Stimulated activated CD4-positive, alpha-beta T cell treated with anti-CD3 and anti-CD28 coated beads, Interleukin-1b, Interleukin-23, amount 100 ng/mL, for 48 hours (primary cell): ENCODE measurements at places on chromosomes 6 and 20.

DNA sequence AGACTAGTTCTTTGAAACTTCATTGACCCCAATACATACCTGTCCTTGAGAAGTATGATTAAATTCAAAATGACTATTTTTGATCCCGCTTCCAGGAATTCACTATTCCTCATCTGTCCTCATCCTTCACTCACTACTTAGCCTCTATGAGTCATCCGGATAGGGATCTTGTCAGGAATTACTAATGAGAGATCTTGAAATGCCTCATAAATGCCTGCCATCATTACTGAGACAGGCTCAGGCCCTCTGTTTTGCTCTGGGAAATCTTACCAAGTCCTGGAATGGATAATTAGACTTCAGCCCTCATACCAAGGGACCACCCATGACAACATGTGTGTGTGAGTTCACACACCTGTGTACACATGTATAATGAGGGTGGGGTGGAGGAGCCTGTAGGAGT lies 2.8 kb upstream of the CYP24A1 start:
- no peak for DNase-seq

DNA sequence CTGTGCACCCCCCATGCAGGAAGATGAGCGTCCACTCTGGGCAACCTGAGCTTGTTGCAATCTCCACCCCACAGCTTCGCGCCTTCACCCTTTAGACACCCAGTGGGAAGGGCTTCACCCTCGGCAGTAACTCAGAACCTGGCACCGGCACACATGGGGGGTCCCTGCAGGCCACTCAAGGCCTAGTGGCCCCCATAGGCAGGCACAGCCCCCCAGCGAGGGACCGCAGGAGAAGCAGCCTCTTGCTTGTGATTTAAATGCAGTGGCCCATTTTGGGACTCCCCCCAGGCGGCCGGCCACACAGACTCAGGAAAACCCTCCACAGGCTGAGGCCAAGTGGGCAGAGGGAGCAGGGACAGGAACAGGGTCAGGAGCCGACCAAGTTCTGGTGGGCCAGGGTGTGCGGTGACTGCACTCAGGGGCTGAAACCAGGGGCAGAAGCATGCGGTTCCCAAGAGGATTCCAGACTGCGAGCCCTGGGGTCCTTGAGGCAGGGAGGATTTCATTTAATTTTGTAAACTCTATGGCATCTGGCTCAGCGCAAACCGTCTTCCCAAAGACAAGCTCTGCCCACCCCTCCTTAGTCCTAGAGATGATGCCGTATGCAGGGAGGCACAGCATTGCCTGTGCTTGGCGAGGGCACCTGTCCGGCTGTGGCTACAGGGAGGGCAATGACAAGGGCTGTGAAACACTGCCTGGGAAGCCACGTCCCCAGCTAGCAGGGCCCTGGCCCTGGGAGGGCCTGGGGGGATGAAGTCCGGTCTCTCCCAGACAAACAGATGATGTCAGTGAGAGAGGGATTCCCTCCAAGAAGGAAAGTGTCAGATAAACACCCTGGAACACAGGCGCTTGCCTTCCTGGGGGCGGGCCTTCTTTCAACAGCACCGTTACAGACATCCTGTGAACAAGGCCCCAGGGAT lies 52.9 kb upstream of the GPR31 start:
- DNase-seq, result no peak

- no peak for DNase-seq
Observed at GRCh38 chr6:104750449-104750848, 109.3 kb downstream of the HACE1 start.

DNA sequence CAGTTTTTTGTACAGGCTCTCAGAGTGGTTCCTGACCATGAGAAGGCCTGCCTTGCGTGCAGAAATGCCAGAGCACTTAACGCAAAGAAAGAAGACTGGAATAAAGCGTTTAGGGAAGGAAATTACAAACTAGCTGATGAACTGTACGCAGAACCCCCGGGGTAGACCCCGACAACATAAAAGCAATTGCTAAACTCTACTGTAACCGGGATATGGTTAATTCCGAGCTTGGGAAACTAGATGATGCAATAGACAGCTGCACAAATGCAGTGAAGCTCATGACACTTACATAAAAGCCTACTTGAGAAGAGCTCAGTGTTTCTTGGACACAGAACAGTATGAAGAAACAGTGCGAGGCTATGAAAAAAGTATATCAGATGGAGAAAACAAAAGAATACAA lies 35.7 kb downstream of the CITED2 start:
- no peak for DNase-seq
